ENCODE measurements at places on chromosomes 3 and 15. TPM values are rescaled to one million over a fixed set of nuclear protein-coding genes. Genes with fewer than 3 reads are reported as not detected.
A peak's percentile ranks its signal among the peaks of the same experiment; 100 is the strongest.

- peak; percentile 51 for DNase-seq
Measured at GRCh38 chr3:107124885-107125284, 252.4 kb upstream of the CCDC54 start.

- DNase-seq = no peak
Measured at GRCh38 chr3:84039099-84039498, 919.7 kb upstream of the CADM2 start.

- no peak for DNase-seq
Measured at GRCh38 chr3:140176526-140176925, 241.5 kb downstream of the CLSTN2 start.

DNA sequence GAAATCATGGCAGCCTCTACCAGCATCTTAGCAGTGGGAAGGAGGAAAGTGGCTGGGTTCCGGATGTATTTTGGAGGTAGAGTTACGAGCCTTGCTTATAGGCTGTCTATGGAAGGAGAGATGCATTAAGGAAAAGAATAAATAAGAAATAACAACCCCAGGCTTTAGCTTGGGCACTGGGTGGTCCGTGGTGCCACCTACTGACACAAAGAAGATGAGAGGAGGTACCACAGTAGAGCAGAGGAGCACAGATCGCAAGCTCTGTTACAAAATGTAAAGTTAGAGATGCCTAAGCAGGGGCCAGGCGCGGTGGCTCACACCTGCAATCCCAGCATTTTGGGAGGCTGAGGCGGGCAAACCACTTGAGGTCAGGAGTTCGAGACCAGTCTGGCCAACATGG lies 74.8 kb downstream of the TMEM39A start:
- DNase-seq = no peak

DNA sequence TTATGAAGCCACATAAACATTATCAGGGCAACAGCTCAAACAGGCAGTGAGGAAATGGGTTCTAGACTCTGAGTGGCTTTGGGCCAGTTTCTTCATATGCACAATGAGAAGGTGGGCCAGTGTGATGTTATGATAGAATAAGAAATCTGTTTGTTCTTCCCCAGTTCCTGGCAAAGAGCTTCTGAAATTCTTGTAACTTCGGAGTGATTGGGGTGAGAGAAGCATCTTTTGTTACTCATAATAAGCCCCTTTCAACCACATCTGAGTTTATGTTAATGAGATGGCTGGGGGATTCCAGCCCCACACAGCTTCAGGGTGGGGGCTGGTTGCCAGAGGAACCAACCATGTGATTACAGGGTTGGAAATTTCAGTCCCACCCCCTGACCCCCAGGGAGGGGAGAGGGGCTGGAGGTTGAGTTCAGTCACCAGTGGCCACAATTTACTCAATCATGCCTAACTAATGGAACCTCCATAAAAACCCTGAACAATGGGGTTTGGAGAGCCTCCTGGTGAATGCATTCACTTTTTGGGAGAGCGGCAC lies 57.0 kb upstream of the FRMD4B start:
- DNase-seq = no peak

DNA sequence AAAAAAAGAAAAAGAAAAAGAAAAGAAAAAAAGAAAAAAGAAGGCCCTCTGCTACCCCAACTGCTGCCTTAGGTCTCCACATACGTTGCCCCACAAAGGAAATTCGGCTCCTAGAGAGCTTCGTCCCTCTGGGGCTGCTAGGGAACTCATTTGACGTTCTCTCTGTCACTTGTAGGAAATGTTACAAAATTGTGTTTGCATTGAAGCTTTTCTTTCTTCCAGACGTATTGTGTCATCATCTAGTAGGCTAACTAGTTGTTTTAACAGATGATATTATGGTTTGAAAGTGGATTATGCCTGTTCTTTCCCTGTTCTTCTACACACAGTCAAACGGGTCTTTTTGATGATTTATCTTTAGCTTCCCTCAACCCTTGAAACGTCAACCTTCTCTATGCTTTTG lies 125.3 kb downstream of the BDH1 start:
- DNase-seq = no peak

GRCh38 chr15:100229181-100230163 lies 112.3 kb downstream of the ADAMTS17 start:
- no peak for DNase-seq

- DNase-seq = no peak
Measured at GRCh38 chr15:40633178-40633577, 39.1 kb downstream of the KNL1 start.

DNA sequence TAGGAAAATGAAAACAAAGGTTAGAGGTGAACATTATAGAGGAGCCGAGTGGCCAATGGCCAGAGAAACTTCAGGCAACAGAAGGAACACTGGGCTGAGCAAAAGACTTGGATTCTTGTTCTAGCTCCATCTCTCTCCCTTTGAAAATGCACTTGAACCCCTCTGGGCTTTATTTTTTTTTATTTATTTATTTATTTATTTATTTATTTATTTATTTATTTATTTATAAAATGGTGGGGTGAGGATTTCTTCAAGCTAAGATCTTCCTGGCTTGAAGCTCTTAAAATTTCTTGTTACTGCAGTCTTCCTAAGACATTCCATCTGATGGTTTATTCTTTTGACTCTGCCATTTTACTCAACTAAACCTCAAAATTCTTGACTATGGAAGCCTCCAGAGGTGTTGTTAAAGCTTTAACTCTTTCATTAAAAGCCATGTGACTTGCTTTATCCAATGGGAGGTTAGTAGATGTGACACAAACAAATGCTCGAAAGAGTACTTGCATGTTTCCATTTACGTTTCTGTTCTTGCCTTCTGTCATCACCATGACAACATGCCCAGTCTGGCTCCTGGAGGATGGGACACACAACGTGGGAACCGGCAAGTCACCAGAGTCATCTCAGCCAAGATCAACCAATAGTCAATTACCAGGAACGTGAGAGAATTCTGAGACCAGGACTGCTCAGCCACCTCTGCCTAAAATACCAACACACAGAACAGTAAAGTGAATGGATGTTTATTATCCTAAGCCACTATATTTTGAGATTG lies 325.2 kb upstream of the CTNNB1 start:
- no peak for DNase-seq

DNA sequence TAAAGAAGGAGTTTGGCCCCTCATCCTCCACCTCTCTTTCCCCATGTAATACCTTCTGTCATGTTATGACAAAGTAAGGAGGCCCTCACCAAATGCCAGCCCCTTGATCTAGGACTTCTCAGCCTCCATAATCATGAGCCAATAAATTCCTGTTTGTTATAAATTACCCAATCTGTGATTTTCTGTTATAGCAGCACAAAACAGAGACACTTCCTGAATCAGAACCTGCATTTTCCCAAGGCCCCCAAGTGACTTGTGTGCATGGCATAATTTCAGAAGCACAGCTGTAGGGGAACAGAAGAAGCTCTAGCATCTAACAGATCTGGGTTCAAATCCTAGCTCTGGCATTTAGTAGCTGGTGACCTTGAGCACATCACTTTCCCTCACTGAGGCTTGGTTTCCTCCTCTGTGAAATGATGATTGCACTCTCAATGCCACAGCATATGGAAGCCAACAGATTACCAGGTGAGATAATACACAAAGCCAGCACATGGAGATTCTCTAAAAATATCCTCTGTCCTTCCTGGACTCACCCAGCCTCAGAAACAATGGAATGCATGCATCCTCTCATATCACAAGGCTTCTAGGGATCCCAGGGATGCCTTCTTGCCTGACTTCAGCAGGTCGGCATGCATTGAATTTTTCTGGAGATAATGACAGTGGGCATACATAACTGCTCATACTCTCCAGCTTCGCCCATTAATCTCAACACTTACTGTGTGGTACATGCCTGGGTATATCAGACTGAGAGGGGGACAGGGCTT lies 26.3 kb downstream of the TLNRD1 start:
- DNase-seq = no peak

Gene RARRES1
- 32.1 TPM for total RNA-seq

Gene NEK11
- 2.6 TPM for total RNA-seq

Gene FBXL2
- total RNA-seq = 3.9 TPM

Gene C3orf70
- total RNA-seq = 2.5 TPM
